ENCODE measurements at places on chromosomes 6 and 20. TPM values are rescaled to one million over a fixed set of nuclear protein-coding genes. Genes with fewer than 3 reads are reported as not detected.

PRPH2 gene
- total RNA-seq, result not detected

SIRPD gene
- not detected for total RNA-seq

DNA sequence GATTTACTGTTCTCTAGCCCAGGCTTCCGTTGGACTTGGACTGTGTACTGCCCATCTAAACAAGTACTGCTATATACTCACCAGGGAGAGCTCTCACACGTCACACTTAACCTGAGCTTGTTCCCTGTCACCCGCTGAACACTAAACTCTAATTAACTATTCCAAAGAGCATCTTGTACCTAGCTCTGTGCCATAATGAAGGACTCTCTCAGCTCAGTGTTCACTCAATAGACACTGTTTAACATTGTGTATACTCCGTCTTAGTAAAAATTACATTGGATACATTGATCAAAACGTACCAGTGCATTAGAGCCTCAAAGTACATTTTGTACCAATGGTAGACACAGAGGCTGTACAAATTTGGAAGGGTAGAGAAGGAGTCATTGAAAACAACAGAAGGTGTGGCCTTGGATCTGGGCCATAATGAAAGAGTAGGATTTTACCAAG is 55.4 kb upstream of the EPHA7 start:
- no peak for DNase-seq

- DNase-seq, result no peak
These were observed 113.7 kb downstream of the UBE3D start for GRCh38 chr6:82951935-82952334.

- DNase-seq, result no peak
These were observed 80.0 kb upstream of the FRMD1 start for GRCh38 chr6:168158980-168159349.

DNA sequence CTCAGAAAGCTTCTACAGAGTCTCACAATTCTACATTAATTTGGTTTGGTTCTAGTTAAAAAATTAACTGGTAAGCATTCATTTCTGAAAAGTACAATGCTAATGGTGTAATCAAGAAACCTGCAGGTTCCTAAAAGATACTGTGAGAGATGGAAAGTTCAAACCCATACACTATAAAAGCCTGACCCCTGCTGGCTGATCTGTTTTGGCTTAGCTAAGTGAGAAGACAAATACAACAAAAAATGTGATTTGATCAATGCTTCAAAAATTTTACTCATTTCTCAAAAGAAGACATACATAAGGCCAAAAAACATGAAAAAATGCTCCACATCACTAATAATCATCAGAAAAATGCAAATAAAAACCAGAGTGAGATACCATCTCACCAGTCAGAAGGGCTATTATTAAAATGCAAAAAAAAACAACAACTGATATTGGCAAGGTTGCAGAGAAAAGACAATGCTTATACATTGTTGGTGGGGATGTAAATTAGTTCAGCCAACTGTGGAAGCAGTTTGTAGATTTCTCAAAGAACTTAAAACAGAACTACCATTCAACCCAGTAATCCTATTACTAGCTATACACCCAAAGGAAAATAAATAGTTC is 102.8 kb downstream of the MOXD1 start:
- DNase-seq, result no peak

- DNase-seq, result no peak
These were observed 327.5 kb downstream of the SYNE1 start for GRCh38 chr6:152309648-152310047.

MROH8 gene
- 4.7 TPM for total RNA-seq

DNA sequence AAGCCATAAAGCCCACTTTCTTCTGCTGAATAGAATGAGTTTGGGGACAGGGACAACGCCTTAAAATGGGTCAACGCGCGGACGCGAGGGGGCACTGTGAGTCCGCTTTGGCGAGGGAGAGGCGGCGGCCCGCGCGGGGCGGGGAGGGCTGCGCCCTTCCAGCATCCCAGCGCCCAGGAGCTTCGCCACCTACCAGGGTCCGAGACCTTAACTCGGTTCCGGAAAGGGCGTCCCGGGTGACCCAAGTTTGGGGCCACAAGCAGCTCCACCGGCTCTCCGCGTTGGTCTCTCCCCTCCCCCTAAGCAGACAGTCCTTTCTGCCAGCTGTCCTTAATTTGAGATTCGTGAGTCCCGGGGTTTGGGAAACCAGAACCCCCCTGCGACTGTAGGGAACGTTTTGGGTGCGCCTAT is 1.8 kb upstream of the SAMD5 start:
- DNase-seq, result no peak

TTI1 gene
- total RNA-seq, result 18.8 TPM

DNA sequence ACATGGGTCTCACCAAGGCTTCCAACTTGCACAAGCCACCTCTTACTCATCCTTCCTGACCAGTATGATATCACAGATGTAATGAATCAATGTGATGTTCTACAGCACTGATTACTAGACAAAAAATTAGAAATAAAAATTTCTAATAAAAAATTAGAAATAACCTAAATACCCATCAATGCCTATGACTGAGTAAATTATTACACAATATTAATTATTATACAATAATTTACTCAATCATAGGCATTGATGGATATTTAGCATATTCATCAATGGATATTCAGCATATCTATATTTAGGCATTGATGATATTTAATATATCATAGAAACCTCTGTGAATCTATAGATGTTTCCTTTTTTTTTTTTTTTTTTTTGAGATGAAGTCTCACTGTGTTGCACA is 43.2 kb upstream of the MBOAT1 start:
- no peak for DNase-seq

DNA sequence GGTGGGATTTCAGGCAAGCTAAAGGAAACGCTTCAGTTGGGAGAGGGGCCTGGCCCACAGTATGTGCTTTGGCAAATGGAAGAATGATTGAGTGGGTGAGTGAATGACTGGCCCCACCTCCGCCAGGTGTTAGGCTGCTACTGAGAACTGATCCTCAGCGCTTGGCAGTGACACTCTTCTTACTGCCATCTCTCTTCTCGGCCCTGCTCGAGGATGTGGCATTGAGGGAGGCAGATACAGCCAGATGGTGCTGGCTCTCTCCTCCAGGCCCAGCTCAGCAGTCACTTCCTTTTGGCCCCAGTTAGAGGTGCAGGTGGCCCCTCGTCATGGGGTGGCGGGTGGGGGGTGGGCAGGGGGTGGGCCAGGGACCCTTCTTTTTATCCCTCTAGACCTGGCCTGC is 38.9 kb upstream of the KCNK5 start:
- no peak for DNase-seq

DNA sequence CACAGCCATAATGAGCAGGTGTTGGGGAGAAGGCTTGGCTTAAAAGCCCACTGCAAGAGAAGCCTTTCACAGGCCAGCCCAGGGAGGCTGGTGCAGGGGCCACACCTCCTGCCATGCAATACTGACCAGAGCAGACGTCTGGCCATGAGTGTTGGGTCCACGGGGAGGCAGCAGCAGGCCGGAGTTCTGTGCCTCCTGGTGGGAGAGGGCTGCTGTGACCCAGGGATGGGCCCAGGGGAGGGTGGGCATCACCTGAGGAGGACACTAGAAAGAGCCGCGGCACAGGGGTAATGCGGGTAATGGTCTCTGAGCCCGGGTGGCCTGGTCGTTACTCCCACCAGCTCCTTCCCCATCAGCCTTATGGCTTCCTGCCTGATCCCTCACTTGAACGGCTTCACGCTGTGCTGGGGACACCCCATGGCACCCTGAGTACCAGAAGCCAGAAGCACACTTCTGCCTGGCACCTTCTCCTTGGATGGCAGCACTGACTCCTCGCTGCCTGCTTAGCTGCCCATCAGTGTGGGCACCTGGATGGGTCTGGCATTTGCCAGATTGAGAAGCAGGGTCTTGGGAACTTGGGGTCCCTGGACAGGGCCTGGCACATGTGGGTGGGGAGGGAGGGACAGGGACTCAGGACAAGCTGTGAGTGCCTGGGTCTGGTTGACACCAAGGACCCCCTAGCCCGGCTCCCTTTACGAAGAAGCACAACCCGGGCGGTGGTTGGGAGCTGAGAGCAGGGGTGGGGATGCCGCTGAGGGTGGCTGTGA is 108.8 kb downstream of the ASXL1 start:
- DNase-seq, result no peak

RIPOR2 gene
- total RNA-seq, result 12.8 TPM

DNA sequence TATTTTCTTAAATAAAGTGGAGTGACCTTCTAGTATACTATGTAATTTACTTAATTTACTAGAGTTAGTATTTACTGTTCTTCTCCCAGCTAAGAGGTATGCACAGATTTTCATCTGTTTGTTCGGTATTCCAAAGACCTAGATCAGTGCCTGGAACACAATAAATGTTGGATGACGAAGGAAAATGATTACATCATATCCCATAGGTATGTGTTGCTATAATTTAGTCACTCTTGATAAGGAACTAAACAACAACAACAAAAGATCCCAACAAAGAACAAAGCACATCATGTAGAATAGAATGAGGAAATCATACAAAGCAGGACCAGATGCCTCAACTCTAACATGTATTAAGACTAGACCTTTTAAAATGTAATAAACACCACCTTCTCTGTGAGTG is 89.6 kb upstream of the ADGRF1 start:
- DNase-seq, result no peak

- no peak for DNase-seq
These were observed 142.2 kb upstream of the ATXN1 start for GRCh38 chr6:16903470-16903869.

DNA sequence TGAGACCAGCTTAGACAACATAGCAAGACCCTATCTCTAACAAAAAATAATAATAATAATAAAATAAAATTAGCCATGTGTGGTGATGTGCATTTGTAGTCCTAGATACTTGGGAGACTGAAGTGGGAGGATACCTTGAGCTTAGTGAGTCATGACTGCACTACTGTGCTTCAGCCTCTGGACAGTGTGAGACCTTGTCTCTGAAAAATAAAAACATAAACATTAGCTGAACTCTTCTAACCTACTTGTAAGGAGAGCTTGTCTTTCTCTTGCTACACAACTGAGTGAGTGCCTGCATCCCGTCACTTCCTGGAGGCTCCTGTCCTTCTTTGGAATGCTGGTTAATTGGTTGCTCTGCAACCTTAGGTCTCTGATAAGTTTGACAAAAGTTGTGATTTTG is 5.1 kb upstream of the DBNDD2 start:
- DNase-seq, result no peak

C6orf141 gene
- total RNA-seq, result 8.7 TPM

DYNLT2 gene
- 4.0 TPM for total RNA-seq

- no peak for DNase-seq
These were observed 328.9 kb downstream of the FARS2 start for GRCh38 chr6:5590187-5590586.

HLA-DOA gene
- total RNA-seq, result 7.2 TPM

GRCh38 chr6:121896771-121897170 is 461.3 kb downstream of the GJA1 start:
- DNase-seq, result no peak

GRCh38 chr6:24910331-24910960 is 25.3 kb downstream of the RIPOR2 start:
- peak; percentile 67 for DNase-seq

TRIM40 gene
- not detected for total RNA-seq

DNA sequence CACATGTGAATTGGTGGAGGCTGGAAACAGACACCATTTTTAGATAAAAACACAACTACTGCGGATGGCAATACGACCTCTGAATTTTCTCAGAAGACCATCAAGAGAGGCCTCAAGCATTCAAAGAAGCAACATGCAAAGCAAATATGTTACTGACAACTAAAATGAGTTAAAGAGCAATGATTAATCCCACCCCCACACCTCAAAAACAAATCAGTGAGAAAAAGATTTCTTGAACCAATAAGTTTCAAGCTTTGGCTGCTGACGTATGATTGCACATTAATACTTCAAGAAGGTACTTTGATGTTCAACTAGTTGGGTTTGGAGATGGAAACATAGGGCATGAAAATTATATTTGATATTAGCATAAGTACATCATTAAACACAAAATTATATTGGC is 982 bp downstream of the MMUT start:
- DNase-seq, result no peak

SIRPB1 gene
- total RNA-seq, result 3.3 TPM

GRCh38 chr20:63400486-63401210 is 39.5 kb upstream of the CHRNA4 start:
- DNase-seq, result no peak

- no peak for DNase-seq
These were observed 28.1 kb upstream of the AHI1 start for GRCh38 chr6:135525594-135525993.

NKX2-2 gene
- not detected for total RNA-seq

GRCh38 chr20:59587570-59587969 is 16.8 kb upstream of the PHACTR3 start:
- no peak for DNase-seq

PRR18 gene
- total RNA-seq, result not detected

GRCh38 chr6:44177691-44178423 is 19.2 kb downstream of the CAPN11 start:
- DNase-seq, result no peak

BMP5 gene
- 0.13 TPM for total RNA-seq

GRCh38 chr6:88165844-88166492 is at the start of gene CNR1:
TSS of gene CNR1 (minus strand) at chr6:88166347. CDS start at chr6:88145274, 21,073 bp downstream.
- DNase-seq, result no peak

DNA sequence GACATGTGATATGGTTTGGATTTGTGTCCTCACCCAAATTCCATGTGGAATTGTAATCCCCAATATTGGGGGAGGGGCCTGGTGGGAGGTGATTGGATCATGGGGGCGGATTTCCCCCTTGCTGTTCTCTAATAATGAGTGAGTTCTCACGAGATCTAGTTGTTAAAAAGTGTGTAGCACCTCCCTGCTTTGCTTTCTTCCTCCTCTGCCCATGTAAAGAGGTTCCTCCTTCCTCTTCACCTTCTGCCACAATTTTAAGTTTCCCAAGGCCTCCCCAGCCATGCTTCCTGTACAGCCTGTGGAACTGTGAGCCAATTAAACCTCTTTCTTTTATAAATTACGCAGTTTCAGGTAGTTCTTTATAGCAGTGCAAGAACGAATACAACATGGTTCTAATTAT is 2.1 kb upstream of the ZNF451 start:
- no peak for DNase-seq

DNA sequence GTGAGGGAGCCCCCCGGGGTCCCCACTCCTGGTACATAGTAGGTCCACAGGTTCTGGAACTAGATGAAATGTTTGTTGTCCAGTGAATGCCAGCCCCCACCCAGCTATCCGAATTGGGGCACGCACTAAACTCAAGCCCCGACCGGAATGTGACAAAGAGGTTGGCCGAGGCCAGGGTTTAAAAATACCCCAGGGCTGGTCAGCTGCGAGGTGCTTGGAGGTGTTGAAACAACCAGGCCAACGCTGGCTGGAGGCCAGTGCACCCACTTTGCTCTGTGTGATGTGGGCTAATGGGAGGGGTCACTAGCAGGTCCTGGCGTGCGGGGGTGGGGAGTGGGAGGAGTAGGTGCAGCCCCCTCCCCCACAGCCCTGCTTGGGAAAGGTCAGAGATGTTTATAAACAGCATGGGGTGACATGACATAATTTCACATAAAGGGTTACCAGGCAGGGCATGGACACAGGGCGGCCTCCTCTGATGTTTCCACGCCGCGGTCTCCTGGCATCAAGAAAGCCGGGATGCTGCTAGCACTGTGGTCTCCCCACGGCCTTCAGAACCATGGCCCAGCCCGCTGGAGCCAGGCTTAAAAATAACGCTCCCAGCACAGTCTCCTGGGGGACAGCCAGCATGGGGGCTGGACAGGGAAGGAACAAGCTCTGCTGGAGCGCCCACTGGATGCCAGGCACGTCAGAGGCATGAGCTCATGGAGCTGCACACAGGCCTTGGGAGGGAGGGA is 111.2 kb upstream of the PTPN1 start:
- DNase-seq, result no peak

SRMS gene
- total RNA-seq, result not detected

- no peak for DNase-seq
These were observed 383.8 kb upstream of the MAP3K7 start for GRCh38 chr6:90970672-90971071.

EMILIN3 gene
- total RNA-seq, result 5.0 TPM
